ENCODE measurements at places on chromosomes 12 and 14.

GRCh38 chr14:69137843-69138535, 14.9 kb downstream of the DCAF5 start:
- DNase-seq, result no peak

GRCh38 chr12:62296001-62296400, 35.8 kb downstream of the USP15 start:
- no peak for DNase-seq

DNA sequence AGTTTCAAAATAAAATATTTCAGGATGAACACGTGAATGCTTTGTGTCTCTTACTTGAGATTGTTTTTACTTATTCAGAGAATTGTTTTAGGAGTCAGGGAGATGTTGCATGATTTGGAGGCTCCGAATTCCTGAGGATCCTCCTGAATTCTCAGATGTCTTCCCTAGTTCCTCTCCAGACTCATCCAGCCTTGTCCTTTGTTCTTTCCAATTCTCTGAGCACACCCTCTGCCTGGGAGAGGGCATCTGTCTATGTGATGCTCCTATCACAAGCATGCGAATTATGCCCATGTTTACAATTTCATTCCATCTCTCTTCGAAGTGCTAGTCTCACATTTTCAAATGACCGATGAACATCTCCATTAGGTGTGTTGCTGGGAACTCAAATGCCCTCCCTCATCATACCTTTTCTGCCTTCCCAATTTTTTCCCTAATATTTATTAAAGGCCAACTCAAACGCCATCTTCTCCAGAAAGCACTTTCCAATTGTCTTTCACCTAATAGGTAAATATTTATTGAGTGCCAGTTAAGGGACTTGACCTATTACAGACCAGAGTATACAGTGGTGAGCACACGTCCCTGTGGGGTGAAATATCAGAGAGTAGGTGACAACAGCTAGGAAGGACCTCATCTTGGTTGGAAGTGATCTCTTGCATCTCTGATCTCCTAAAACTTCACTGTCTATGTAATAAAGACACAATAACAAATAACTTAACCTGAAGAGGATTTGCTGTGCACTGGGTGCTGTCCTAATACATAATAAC, 64.4 kb downstream of the ARF6 start:
- DNase-seq, result no peak

- DNase-seq, result no peak
These were observed 2.1 kb downstream of the ATP2A2 start for GRCh38 chr12:110282956-110283817.

DNA sequence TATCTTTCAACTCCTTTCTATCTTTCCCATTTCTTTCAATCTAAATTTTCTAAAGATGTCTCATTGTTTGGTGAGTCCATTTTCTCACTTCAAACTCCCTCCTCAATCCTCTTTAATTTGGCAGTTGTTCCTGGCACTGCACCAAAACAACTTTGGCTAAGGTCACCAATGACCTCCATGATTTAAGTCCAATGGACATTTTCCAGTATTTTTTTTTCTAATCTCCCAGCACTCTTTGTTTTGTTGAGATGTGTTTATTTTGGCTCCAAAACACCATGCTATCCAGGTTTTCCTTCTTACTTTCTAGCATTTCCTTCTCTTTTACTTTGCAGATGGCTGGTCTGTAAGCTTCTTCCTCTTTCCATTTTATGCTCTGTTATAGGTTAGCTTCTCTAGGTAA, 42.5 kb upstream of the OTOGL start:
- no peak for DNase-seq

- DNase-seq, result peak; percentile 91
These were observed 3.7 kb downstream of the ZFP36L1 start for GRCh38 chr14:68788996-68789820.

- no peak for DNase-seq
These were observed 98.9 kb downstream of the EGLN3 start for GRCh38 chr14:33851931-33852330.

DNA sequence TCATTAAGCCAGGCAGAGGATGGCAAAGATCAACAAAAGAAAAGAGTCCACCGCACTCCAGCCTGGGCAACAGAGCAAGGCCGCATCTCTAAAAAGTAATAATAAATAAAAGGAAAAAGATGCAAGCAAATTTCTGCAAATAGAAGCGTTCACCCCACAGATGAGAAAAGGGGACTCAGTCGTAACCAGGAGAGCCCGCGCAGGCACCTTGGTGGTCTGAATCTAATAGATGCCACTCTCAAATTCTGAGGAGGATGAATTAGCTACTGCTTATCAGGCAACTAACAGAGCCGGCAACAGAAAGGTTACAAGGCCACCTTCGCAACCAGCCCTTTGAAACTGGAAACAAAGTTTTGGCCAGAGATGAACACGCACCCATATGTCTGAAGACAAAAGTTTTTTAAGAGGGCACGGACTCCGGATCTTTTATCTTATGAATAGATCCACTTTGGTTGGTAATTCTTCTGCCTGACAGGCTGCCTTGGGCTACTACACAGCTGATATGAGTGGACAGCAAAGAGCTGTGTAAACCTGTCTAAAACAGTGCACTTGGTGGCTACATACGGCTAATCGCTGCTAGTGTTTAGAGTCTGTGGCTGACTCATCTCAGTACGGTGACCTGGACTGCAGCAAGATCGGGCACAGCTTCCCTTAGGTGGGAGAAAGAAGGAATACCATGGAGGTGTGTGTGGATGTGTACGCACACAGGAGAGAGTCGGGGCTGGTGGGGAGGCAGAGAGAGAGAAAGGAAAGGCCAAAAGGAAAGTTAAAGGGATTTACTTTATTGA, 32.9 kb upstream of the TTC7B start:
- DNase-seq, result no peak

DNA sequence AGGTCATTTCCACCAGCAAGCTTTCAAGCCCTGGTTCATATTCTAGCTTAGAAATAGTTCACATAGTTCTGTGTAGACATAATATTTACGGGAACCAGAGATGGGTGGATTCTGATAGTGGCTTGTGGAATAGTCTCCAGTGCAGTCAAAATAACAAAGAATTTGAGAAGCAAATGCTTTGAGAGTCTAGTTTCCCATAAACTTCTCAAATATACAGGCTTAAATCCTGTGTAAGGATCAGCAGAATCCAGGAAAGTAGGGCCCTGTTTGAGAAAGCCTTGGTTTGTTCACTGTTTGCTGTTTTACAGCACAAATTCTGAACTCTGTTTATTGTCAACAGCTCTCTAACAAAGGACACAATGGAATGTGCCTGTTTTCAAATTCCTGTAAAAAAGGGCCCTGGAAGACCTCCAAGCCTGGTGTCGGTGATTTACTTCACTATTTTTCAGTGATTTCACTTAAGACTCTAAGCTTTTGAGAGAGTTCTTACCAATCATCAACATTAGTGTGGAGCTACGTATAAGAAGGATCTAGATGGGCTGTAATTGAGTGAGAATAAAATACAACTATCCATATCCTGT, 11.4 kb upstream of the FOS start:
- DNase-seq, result no peak

GRCh38 chr12:28121433-28121832, 68.8 kb upstream of the CCDC91 start:
- DNase-seq, result no peak

GRCh38 chr14:50714450-50715073, 46.5 kb upstream of the SAV1 start:
- peak; percentile 42 for DNase-seq

GRCh38 chr12:40511341-40511740, 180.9 kb upstream of the CNTN1 start:
- no peak for DNase-seq

- peak; percentile 53 for DNase-seq
These were observed 200.7 kb upstream of the FOXN3 start for GRCh38 chr14:89617481-89618329.

GRCh38 chr12:64181430-64182291, 40.4 kb downstream of the KICS2 start:
- peak; percentile 6 for DNase-seq

GRCh38 chr12:100395811-100396210, 38.9 kb downstream of the SLC17A8 start:
- DNase-seq, result no peak

- peak; percentile 70 for DNase-seq
These were observed 426.5 kb upstream of the OR4E1 start for GRCh38 chr14:22099942-22100763.

DNA sequence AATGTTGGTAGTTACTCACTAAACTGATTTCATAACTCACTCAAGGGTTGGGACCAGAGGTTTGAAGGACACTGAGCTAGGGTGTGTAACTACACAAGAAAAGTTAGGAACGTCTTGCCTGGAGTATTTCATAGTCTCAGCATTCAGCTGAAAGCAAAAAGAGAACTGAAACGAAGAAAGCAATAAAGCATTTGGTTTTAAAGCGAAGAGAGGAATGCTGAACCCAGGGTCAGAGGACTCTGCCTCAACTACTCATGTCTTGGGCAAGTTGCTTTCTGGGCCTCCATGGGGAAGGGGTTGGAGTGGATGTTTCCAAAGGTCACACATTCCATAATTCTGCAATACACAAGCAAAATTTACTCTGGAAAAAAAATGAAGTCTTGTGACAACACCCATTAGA, 1.4 kb downstream of the GNS start:
- no peak for DNase-seq

GRCh38 chr14:52661314-52661713, 34.0 kb downstream of the ERO1A start:
- peak; percentile 38 for DNase-seq

DNA sequence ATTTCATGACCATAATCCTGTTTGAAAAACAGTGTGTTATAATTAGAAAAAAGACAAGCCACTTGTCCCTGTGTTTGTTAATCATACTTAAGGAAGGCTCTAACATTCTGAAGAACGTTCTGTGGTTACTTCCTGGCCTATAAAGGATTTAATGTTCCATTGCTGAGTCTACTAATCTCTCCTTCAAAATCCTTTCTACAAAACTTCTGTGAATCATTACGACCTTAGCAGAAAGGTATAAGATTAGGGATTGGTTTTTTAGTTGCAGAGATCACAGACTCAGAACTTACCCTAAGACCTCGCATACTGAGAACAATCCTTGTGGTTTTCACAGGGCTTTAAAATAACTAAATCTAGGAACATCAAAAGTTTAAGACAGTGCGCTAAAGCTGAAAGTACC, 48.3 kb downstream of the TMCC3 start:
- DNase-seq, result peak; percentile 16

DNA sequence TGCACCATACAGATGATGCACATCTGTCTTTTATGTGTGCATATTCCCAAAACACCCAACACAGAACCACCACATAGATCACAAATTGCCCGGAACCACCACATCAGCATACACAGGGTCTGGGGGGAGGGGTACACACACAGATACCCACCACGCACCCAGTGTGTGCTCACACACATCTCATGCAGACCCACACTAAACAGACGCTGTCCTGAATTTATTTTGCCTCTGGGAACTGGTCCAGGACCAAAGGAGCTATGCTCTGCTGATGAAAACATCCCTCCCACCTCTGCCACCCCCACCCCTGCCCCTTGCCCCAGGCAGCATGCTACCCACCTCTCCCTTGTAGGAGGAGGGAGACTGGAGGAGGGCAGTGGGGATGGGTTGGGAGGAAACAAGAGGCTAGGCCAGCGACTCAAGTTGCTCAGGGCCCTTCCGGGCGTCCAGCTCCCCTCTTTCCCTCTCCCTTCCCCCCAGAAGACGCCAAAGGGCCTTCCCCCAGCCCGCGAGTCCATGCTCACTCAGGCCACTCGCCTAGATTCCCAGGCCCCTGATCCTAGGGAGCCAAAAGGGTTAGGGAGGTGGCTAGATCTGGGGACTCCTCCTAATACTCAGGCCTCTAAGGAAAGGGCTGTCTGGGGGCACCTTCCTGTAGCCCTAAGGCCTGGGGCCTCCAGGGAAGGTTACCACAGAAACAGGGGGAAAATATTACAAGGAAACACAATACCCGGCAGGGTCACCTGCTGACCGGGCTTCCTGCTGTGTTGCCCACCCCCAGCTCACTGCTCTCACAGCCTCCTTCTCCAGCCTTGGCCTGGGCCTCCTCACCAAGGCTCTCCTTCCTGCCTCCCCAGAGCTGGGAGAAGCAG, 3.1 kb downstream of the HDAC7 start:
- DNase-seq, result no peak

DNA sequence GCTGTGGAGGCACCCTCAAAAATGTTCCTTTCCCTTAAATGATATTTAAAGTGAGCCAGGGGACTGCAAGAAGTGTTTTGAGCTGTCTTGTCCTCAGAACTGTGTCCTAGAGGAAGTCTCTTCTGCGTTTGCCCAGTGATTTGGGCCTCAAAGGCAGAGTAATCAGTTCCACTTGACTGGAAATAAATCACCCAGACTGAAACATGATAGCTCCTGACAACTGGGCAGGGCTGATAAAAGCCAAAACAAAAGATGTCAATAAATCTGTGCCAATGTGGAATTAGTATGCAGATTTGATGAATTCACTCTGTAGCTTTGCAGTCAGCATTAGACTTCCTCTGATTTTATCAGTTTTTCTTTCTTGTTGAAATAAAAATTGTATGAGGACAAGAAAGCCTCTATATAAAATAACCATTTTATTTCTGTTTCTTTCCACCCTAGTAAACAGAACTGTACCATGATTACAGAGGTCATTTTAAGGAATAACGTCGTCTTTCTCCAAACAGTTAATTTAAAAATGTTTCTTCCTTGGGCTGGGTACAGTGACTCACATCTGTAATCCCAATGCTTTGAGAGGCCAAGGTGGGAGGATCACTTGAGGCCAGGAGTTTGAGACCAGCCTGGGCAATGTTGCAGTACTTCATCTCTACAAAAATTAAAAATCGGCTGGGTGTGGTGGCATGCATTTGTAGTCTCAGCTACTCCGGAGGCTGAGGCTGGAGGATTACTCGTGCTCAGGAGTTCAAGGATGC, 180.8 kb downstream of the ERC1 start:
- DNase-seq, result no peak

DNA sequence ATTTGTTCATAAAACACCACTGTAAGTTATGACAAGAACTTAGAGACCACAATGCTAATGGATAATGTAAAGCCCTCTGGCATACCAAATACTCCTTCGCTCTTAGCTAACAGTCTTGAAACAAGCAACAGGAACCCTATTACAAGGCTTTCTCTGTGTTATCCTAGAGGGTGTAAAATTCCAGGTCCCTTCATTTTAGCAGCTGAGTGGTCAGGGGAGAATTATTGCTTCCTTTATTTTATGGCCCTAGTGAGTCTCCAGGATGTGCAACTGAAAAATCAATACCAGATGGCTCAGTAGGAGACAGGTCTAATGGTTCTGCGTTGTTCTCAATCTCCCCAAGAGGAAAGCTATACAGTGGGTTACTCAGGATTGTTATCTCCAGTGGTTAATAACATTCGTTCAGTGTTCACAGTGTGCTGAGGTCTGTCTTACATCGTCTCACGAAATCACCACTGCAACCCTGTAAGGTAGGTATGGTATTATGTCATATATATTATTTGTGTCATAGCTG, 172.7 kb upstream of the CNOT2 start:
- DNase-seq, result no peak

DNA sequence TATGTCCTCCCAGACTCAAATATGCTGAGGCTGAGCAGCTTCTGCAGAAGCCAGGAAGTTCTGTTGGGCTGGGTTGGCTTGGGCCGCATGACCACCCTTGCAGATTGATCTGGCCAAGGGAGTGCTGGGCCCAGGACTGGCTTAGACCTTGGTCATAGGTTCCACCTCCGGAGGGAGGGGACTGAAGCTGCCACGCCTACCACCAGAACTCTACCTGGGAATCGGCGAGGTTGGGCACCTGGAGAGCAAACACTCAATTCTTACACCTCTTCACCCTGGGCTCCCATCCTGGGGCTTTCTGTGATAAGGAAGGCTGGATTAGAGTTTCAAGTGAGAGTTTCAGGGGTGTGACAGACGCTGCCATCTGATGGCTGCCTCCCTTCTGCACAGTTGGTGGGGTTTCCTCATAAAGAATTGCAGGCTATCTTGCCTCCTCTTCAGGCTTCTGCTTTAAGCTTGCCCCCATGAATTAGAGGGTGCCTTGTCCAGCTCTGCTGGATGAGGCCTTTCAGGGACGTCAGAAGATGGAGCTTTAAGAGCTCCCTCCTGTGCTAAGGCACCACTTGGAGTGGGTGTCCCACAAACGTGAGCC, 5.8 kb downstream of the SLC24A4 start:
- DNase-seq, result no peak

All from activated CD4-positive, alpha-beta T cell treated with anti-CD3 and anti-CD28 coated beads, Interleukin-10, Interleukin-2, amounts not matched to agents 100 ng/mL and 50 ng/mL, durations not matched to agents 16 hours and 8 hours (primary cell).